ENCODE measurements at places on chromosomes 4 and X. TPM values are rescaled to one million over a fixed set of nuclear protein-coding genes. Genes with fewer than 3 reads are reported as not detected.

DNA sequence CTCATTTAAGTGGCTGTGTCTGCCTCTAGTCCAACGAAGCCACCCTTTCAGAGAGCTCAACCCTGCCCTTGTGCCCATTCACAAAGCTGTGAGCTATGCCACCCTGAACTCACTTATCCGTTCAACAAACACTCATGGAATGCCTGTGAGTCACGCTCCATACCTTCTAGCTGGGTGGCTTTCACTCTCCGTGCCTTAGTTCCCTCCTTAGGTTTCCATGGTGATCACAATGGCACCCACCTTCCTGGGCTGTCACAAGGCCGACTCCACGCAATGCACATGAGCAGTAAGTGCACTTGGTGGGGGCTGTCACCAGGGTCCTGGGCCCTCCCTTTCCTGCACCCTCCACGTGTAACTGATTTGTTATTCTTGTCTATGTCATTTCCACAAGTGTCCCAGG, 37.2 kb upstream of the PPP2R2C start:
- no peak for DNase-seq
- H3K27ac ChIP-seq = no peak overlapping the region
- H3K36me3 ChIP-seq = peaks cover 2% of the 10 kb centered on the region
- no peaks in the 10 kb centered on the region for H3K4me1 ChIP-seq
- H3K4me3 ChIP-seq = no peak overlapping the region

GAB3 gene
- 2.5 TPM for total RNA-seq

PNMA6F gene
- total RNA-seq = not detected

DCX gene
- total RNA-seq = not detected

GRCh38 chr4:47500776-47501175, 15.7 kb downstream of the ATP10D start:
- no peak overlapping the region for H3K27ac ChIP-seq
- no peaks in the 10 kb centered on the region for H3K27me3 ChIP-seq
- H3K4me1 ChIP-seq = no peaks in the 10 kb centered on the region

DNA sequence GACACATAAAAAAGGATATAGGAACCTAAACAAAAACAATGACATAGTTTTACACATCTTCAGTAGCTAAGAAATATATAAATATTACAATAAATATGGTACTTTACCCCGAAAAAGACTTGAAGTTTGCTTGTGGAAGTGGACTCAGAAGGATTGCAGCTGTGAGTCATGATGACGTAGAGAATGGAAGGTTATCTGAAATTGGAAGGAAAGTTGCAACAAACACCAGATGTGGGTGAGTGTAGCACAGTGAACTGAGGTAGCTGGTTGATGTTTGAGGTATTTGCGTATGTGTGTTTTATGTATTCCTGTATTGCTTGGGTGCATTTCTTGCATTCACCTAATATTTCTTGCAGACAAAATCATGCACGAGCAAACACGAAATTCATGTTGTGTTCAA, 113.0 kb downstream of the ARX start:
- no peaks in the 10 kb centered on the region for H3K4me1 ChIP-seq
- H3K36me3 ChIP-seq = peaks cover 40% of the 10 kb centered on the region
- no peak for DNase-seq
- no peak overlapping the region for H3K27ac ChIP-seq

GRCh38 chr4:97828646-97829045, 314.6 kb downstream of the STPG2 start:
- H3K4me1 ChIP-seq = no peaks in the 10 kb centered on the region
- H3K4me3 ChIP-seq = no peak overlapping the region

- no peaks in the 10 kb centered on the region for H3K4me1 ChIP-seq
- no peak for DNase-seq
- no peaks in the 10 kb centered on the region for H3K36me3 ChIP-seq
- H3K4me3 ChIP-seq = no peak overlapping the region
These were observed 46.8 kb downstream of the HTRA3 start for GRCh38 chr4:8316251-8316771.

DNA sequence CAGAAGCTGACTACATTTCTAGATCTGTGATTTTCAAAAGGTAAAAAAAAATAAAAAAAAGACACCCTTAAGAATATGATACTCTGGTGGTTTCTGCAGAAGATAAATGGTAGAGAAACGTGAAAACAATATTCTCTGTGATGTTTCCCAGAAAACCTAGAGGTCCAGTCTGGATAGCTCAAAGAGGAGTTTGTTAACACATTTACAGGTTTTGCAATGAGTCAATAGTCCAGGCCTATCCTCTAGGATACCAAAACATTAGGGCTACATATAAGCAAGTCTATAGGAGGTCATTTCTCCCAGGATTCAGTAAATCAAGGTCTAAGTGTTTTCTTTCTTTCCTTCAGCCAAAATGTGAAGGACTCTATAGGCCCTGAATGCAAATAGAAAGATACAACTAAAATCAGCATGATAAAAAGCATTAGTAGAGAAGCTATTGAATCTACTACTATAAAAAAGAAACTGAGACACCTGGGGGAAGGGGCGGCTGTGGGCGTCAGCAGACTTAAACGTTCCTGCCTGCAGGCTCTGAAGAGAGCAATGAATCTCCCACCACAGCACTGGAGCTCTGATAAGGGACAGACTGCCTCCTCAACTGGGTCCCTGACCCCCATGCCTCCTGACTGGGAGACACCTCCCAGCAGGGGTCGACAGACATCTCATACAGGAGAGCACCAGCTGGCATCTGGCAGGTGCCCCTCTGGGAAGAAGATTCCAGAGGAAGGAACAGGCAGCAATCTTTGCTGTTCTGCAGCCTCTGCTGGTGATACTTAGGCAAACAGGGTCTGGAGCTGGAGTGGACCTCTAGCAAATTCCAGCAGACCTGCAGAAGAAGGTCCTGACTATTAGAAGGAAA, 33.7 kb upstream of the SPP1 start:
- H3K36me3 ChIP-seq = no peaks in the 10 kb centered on the region
- no peak for DNase-seq
- H3K4me3 ChIP-seq = no peak overlapping the region

- peak overlapping the region; percentile 99 for H3K4me3 ChIP-seq
- no peaks in the 10 kb centered on the region for H3K27me3 ChIP-seq
- peaks cover 27% of the 10 kb centered on the region for H3K4me1 ChIP-seq
These were observed 69.6 kb downstream of the NOCT start for GRCh38 chr4:139085141-139085540.

DNA sequence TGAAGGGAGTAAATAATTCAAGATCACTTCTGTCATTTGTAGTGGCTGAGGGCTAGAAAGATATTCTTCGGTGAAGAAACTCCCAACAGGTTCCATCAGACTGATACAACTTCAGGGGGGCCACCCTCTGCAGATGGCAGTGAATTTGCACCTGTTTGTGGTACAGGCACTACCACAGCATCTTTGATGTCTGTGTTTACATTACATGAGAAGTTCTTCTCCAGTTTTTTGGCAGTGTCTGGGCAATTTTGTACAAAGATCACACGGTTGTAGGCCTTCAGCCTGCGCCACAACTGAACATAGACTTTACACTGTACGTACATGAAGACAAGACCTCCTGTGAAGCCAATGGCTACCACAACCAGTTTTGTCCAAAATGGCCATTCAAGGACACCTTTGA, 34.2 kb downstream of the TMA16 start:
- H3K36me3 ChIP-seq = peaks cover 19% of the 10 kb centered on the region
- DNase-seq = no peak
- no peak overlapping the region for H3K4me3 ChIP-seq
- no peaks in the 10 kb centered on the region for H3K4me1 ChIP-seq
- no peaks in the 10 kb centered on the region for H3K27me3 ChIP-seq

DNA sequence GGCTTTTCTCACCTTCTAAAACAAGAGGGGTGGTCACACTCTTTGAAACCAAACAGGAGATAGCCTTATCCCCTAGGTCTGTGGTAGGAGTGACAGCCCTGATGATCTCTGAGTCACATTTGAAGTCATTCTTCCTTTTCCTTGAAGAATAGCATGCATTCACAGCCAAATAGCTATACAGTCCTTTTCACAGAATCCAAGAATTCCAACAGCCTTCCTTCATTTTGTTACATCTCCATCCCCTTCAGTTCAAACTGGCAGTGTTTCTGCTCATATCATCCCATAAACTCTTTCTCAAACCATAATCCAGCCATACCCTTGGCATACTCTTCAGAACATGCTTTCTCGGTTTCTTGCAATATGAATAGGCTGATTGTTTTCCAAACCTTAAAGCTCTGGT, 33.3 kb upstream of the TMEM184C start:
- no peak overlapping the region for H3K4me3 ChIP-seq
- no peak for DNase-seq
- H3K27me3 ChIP-seq = no peaks in the 10 kb centered on the region
- H3K4me1 ChIP-seq = no peaks in the 10 kb centered on the region
- no peak overlapping the region for H3K27ac ChIP-seq

GRCh38 chr4:126532527-126532926, 1100.2 kb upstream of the INTU start:
- no peak overlapping the region for H3K4me3 ChIP-seq
- H3K27me3 ChIP-seq = no peaks in the 10 kb centered on the region
- no peaks in the 10 kb centered on the region for H3K4me1 ChIP-seq
- no peak overlapping the region for H3K27ac ChIP-seq
- H3K36me3 ChIP-seq = no peaks in the 10 kb centered on the region

DNA sequence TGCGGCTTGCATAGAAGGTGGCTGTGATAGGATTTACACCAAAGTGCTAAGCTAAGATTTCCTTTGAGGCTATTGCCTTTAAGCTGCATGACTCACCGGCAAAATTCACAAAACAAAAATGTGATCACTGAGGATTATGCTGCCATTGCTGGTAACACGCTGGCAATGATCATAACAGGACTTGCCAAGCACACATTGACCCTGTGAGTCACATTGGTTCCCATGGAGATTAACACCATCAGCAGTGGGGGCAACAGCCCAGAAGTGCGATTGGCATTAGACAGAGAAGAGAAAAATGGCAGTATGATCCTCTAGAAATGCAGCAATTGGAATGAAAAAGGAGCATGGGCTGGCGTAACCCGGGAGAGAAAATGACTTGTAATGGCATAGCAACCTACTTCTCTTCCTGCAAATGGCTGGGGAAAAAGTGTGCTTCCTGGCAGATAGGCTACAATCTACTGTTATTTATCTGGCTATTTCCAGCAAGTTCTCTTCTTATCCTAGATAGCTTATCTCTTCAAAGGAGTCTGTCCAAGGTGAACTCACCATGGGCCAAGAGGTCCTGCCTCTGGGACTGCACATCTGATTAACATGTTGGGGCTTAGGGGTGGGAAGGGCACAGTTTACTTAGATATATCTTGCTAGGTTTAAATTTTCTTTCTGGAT, 314.2 kb upstream of the IGFBP7 start:
- no peaks in the 10 kb centered on the region for H3K27me3 ChIP-seq
- H3K36me3 ChIP-seq = no peaks in the 10 kb centered on the region
- no peak overlapping the region for H3K27ac ChIP-seq
- H3K4me3 ChIP-seq = no peak overlapping the region
- H3K4me1 ChIP-seq = no peaks in the 10 kb centered on the region

GRCh38 chrX:148426467-148426866, 74.0 kb upstream of the AFF2 start:
- no peak overlapping the region for H3K4me3 ChIP-seq
- H3K36me3 ChIP-seq = no peaks in the 10 kb centered on the region
- no peak overlapping the region for H3K27ac ChIP-seq
- DNase-seq = no peak
- H3K27me3 ChIP-seq = no peaks in the 10 kb centered on the region

DNA sequence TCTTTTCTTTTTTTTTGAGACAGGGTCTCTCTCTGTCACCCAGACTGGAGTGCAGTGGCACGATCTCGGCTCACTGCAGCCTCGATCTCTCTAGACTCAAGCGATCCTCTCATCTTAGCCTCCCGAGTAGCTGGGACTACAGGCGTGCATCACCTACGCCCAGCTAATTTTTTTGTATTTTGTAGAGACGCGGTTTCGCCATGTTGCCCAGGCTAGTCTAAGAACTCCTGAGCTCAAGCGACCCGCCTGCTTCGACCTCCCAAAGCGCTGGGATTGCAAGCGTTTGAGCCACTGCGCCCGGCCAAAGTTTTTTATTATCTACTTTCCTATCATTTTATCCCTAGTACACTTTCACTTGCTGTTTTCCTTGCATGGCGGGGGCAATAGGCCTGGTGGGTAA, 1.4 kb downstream of the UBA6 start:
- no peak overlapping the region for H3K27ac ChIP-seq
- peak overlapping the region; percentile 98 for H3K4me3 ChIP-seq
- peaks cover 39% of the 10 kb centered on the region for H3K36me3 ChIP-seq
- no peak for DNase-seq

UNC5C gene
- total RNA-seq = not detected

GRCh38 chr4:6606465-6607235, 31.7 kb downstream of the MAN2B2 start:
- no peak overlapping the region for H3K4me3 ChIP-seq
- DNase-seq = no peak
- H3K4me1 ChIP-seq = peaks cover 7% of the 10 kb centered on the region

DNA sequence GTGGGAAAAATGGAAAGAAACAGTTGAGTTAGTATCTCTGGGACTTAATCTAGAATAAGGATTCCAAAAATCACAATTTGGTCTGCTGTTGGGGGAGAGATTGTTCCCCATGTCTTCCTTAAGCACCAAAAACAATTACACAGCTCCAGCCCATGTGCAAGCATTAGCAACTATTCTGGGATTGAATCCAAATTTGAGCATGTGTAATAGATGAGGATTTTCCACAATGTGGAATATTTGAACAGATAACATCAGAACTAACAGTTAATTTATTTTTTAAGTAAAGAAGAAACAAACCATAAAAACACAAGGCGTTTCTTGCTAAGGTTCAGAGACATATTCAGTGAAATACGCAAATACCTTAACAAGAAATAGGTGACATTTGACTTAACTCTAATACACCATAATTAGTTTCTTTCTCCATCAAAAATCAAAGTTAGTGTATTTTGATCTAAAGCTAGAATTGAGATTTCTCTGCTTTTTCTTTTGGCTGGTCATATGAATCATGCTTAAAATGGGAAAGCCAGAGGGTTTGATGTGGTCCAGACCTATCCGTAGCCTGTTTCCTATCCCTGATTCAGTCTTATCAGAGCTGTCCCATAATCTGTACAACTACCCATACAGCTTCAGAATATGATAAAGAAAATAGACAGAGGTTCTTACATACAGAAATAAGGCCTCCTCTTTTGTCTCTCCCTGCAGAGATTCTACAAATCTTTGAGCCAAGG, 413.4 kb downstream of the PACRGL start:
- H3K4me3 ChIP-seq = no peak overlapping the region
- H3K27ac ChIP-seq = no peak overlapping the region
- no peak for DNase-seq
- no peaks in the 10 kb centered on the region for H3K27me3 ChIP-seq

TCP11X2 gene
- not detected for total RNA-seq
